Stimulated activated naive CD8-positive, alpha-beta T cell treated with anti-CD3 and anti-CD28 coated beads, Interleukin-15, amount 100 ng/mL, for 72 hours (primary cell): ENCODE measurements at places on chromosomes 6 and 20.

GRCh38 chr6:121485359-121485811 is 49.9 kb downstream of the GJA1 start:
- no peak for DNase-seq

DNA sequence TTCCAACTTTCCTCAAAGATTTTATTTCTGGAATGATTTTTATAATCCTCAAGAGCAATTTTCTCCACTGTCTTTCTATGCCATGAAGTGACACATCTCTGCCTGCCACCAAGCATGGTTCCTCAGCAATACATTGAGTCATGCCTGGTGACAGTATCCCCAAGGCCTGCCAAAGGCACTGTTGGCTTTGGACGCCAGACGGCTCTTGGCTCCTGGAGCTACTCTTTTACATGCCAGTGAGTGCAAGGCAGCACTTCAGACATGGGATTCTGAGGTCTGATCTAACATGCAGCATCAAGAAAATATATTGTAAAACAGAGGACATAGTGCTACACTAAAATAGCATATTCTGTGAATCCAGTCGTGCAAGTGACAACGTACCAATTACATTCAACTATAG is 20.1 kb upstream of the PLEKHG1 start:
- no peak for DNase-seq

GRCh38 chr6:118862443-118862842 is 31.5 kb upstream of the ASF1A start:
- DNase-seq = no peak

DNA sequence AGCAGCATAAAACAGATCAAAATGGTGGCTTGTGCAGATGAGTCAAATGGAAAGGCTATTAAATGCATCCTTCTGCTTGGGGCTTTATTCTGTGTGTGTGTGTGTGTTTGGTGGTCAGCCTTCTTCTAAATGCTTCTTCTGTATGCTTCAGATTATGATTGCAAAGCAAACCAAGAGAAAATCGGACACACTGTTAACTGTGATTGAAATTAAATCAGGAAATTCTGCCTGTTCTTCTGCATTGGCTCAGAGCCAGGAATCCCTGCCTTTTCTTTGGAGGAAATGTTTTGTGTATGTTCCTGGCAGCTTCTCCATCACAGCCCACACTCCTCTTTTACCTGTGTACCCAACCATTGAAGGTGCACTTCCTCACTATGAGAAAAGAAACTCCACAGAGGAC is 22.3 kb upstream of the PDE10A start:
- DNase-seq = no peak

DNA sequence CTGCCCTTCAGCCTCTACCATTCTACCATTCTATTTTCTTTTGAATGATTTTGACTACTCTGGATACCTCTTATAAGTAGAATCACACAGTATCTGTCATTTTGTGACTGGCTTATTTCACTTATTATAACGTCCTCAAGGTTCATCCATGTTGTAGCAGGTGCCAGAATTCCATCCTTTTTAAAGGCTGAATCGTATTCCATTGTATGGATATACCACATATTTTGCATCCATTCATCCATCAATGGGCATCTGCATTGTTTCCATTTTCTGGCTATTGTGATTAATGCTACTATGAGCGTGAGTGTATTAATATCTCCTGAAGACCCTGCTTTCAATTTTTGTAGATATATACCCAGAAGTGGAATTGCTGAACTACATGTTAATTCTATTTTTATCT is 105.5 kb downstream of the SYNE1 start:
- DNase-seq = no peak

GRCh38 chr6:155200012-155200411 is 63.8 kb upstream of the CLDN20 start:
- DNase-seq = no peak

- DNase-seq = no peak
Measured at GRCh38 chr6:102660303-102660702, 1266.8 kb downstream of the GRIK2 start.

DNA sequence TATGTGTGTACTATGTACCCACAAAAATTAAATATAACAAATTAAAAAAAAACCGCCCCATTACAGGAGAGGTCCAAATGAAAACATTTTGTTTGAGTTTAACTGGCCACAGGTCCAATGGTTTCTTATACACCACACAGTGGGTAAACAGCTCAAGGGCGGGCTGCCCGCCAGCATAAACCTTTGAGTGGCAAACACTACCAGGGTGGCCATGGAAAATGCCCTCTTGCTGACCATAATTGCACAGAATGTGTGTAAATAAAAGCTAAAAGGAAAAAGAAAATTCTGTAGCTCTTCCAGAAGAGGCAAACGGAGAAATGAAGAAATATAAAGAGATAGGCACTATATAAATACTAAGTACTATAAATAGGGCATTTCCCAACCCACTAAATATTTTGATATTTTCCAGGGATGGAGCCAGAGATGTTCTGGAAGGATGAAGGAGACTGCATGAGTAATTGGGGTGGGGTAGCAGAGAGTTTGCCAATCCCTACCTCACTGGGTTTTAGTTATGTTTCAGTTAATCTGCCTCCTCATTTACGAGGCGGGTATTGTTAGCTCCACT is 1.1 kb upstream of the CDC5L start:
- DNase-seq = no peak
